ENCODE measurements at places on chromosomes 11 and 22.

GRCh38 chr11:110566577-110566976 is 136.8 kb downstream of the FDX1 start:
- DNase-seq, result no peak

DNA sequence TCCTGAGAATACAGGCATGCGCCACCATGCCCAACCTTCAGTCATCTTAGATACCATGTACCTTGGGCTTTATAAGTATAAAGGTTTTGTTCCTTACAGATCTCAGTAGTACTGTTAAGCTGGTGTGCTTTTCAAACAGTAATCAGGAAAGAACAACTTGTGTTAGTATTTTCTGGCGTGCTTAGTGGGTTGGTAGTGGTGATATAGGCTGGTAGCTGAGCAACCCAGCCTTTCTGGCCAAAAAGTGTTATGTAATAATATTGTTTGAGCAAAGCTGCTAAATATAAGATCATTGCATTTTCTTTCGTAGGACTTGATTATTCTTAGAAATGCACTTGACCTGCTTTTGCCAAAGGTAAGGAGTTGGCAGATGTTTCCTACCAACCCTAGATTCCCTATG is 6.5 kb downstream of the ADSL start:
- DNase-seq, result no peak

- no peak for DNase-seq
Measured at GRCh38 chr11:70842701-70843100, 409.7 kb downstream of the SHANK2 start.

DNA sequence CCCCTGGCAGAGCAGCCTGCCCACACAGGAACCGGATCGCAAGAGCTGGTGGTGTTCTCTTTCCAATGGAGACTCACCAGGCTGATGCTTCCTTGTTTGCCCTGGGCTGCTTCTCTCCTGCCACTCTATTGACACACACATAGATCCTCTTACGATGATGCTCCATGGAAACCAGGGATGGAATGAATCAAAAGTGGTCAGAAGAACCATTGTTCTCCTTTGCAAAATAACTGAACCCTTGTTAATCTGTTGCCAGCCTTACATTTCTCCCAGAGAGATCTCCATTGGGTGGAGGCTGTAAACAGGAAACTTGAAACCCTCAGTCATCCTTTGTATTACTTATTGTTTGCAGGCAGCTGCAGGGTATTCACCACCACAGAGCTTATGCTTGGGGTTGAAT is 24.6 kb upstream of the LDLRAD3 start:
- DNase-seq, result no peak

GRCh38 chr22:22403306-22403705 is 105.2 kb downstream of the ZNF280B start:
- no peak for DNase-seq

DNA sequence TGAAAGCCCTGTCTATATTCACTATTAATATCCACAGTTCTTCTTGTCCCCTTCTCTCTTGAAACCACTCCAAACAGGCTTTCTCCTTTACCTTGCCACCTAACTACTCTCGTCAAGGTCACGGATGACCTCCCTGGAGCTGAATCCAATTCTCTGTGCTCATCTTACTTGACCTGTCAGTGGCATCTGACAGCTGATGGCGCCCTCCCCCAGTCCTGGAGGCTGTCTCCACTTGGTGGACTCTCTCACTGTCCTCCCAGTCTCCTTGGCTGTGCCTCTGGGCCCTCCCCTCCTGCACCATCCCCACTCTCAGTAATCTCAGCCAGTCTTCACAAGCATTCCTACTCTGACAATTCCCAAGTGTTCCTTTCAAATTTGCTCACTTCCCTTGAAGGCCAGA is 8.7 kb downstream of the TNKS1BP1 start:
- no peak for DNase-seq

GRCh38 chr11:115996808-115997188 is 492.6 kb upstream of the CADM1 start:
- no peak for DNase-seq

GRCh38 chr22:39765661-39766060 is 127.9 kb downstream of the ENTHD1 start:
- no peak for DNase-seq

GRCh38 chr22:42623301-42623751 is 8.6 kb upstream of the POLDIP3 start:
- no peak for DNase-seq

DNA sequence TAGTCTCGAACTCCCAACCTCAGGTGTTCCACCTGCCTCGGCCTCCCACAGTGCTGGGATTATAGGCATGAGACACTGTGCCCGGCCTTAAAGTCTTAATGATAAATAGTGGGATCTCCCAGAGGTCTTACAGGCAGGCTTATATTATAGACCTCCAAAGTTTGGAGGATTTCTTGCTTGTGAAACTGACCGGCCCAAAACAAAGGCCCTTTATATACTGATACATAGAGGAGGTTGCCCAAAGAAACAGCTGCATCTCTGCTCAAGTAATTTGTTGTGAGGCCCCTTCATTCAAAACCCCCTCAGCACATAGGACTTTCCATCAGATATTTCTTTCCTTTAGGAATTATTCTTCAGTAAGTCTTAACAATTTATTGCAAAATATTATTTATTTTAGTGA is 27.4 kb upstream of the RDX start:
- no peak for DNase-seq

GRCh38 chr11:13283636-13284035 is 6.0 kb downstream of the BMAL1 start:
- no peak for DNase-seq

DNA sequence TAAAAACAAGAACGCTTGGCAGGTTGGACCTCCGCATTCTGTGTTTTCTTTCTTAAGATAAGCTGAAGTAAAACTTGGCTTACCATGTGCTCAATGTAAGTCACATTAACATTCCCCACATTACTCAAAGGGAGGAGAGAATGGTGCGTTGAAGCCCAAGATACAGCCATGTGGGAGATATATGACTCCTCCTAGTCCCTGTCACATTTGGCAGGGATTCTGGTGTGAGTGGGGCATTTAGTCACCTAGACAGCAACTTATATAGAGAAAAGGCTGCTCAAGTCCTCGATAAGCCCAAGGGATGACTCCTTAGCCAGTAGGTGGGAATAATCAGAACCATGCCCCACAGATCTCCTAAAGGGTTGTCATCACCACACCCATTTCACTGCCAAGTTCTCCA is 4.6 kb downstream of the PRSS23 start:
- no peak for DNase-seq

- no peak for DNase-seq
Measured at GRCh38 chr11:10798330-10798928, 10.3 kb downstream of the EIF4G2 start.

- DNase-seq, result no peak
Measured at GRCh38 chr11:47611348-47611794, 17.2 kb upstream of the C1QTNF4 start.

- no peak for DNase-seq
Measured at GRCh38 chr11:87301785-87302540, 264.2 kb downstream of the TMEM135 start.

GRCh38 chr11:95255251-95256145 is 24.5 kb upstream of the SESN3 start:
- DNase-seq, result no peak

Measured in stimulated activated CD4-positive, alpha-beta T cell treated with anti-CD3 and anti-CD28 coated beads, Interleukin-2, amount 100 ng/mL, for 24 hours (primary cell).